ENCODE measurements at places on chromosomes 1 and 21.

- DNase-seq = no peak
These were observed 12.2 kb upstream of the IL10 start for GRCh38 chr1:206784471-206784903.

- DNase-seq = no peak
These were observed 99.7 kb downstream of the EPHB2 start for GRCh38 chr1:22810378-22810777.

- DNase-seq = no peak
These were observed 6.0 kb downstream of the CCDC24 start for GRCh38 chr1:43997295-43997999.

- DNase-seq = no peak
These were observed 398.3 kb upstream of the DUSP10 start for GRCh38 chr1:222140206-222140605.

DNA sequence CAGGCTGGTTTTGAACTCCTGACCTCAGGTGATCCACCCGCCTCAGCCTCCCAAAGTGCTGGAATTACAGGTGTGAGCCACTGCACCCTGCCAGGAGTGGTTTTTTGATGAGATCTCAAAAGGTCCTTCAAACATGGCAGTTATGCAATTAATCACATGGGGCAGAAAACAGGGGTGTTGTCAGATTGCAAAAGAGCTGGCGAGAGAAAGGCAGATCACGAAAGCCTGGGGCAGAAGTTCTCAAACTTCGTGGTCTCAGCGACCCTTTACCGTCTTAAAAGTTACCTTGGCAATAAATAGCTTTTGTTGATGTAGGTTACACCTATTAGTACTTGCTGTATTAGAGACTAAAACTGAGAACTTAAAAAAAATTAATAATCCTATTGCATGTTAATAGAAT is 16.1 kb downstream of the CNR2 start:
- no peak for DNase-seq

All from heart right ventricle (tissue), 16 donors.